ENCODE measurements at places on chromosomes 13 and 19.

- no peak for DNase-seq
Observed at GRCh38 chr13:95955255-95955654, 97.9 kb downstream of the UGGT2 start.

DNA sequence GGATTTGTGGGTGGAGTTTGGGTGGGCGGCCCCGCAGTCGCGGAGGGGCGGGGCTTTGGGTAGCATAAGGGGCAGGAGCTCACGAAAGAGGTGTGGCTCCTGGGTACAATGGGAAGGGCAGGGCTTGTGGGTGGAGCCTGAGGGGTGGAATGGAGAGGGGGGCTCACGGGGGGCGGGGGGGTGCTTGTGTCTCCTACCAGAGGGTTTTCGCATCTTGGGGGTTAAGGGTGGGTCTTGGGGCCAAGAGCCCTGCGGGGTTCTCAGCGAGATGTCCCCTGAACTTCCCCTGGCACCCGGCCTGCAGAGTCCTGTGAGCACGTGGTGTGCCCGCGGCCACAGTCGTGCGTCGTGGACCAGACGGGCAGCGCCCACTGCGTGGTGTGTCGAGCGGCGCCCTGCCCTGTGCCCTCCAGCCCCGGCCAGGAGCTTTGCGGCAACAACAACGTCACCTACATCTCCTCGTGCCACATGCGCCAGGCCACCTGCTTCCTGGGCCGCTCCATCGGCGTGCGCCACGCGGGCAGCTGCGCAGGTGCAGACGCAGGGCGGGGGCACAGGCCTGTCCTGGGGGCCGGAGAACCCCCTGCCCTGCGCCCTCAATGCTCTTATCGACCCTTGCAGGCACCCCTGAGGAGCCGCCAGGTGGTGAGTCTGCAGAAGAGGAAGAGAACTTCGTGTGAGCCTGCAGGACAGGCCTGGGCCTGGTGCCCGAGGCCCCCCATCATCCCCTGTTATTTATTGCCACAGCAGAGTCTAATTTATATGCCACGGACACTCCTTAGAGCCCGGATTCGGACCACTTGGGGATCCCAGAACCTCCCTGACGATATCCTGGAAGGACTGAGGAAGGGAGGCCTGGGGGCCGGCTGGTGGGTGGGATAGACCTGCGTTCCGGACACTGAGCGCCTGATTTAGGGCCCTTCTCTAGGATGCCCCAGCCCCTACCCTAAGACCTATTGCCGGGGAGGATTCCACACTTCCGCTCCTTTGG is 5.1 kb downstream of the FSTL3 start:
- peak; percentile 96 for DNase-seq

DNA sequence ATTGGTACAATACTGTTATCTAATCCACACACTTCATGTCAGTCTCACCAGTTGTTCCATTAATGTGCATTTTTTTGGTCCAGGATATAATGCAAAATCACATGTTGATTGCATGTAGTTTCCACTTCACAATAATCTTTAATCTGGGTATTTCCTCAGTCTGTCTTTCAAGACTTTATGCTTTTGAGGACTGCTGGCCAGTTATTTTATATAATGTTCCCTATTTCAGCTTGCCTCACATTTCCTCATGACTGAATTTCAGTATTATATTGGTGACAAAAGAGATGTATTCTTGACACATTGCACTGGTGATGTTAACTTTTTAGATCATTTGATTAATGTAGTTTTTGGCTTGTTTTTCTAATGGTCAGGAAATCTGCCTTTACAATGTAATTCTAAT is 368.3 kb downstream of the IRS2 start:
- no peak for DNase-seq

DNA sequence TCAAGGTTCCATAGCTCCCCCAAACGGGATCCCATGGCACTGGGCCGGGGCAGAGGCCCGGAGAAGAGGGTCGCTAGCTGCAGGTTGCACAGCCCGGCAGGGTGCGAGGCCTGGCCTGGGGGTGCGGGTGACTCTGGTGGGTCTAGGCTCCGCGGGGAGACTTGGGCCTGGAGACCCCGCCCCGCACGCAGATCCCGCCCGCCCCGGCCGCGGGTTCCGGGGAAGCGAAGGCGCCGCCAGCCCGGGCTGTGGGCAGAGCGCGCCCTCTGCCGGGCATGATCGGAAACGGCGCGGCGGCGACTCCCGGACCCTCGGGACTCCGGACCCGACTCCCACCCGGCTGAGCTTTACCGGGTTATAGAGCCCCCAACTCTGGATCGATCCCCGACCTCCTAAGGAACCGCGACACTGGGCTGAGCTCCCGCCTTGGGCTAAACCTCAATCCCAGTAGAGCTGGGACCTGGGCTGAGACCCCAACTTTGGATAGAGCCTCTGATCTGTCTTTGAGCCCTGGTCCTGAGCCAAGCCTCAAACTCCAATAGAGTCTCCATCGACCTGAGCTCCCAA is 3.1 kb upstream of the TNFAIP8L1 start:
- peak; percentile 85 for DNase-seq

GRCh38 chr19:29677001-29677817 is 11.9 kb downstream of the PLEKHF1 start:
- DNase-seq: no peak

Measured in WTC11 (cell line).